ENCODE measurements at places on chromosomes 2 and 18.

GRCh38 chr2:140436936-140437335 is 1656.7 kb upstream of the NXPH2 start:
- DNase-seq, result no peak

DNA sequence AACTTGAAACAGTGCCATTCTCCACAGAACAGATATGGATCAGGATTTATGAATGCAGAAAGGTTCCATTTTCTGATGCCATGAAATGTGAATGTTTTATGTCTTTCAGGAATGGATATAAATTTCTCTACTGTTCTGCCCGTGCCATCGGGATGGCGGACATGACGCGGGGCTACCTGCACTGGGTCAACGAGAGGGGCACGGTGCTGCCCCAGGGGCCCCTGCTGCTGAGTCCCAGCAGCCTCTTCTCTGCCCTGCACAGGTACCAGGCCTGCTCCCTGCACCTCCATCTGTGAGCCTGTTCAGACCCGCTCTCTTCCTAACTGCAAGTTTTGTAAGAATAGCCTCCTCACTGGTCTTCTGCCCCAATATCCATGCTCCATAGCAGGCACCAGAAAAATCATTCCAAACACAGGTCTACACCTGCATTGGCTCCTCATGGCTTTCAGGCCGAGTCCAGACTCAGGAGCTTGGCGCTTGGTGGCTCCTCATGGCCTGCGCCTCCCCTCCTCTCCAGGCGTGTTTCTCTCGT is 68.6 kb downstream of the LPIN1 start:
- DNase-seq, result no peak

- no peak for DNase-seq
Observed at GRCh38 chr18:76673281-76674185, 148.8 kb upstream of the ZNF236 start.

GRCh38 chr2:47226132-47226922 is 71.2 kb upstream of the STPG4 start:
- DNase-seq, result no peak

GRCh38 chr2:116804901-116805300 is 1009.6 kb upstream of the DDX18 start:
- no peak for DNase-seq
